ENCODE measurements at places on chromosomes 4 and X.
A peak's percentile ranks its signal among the peaks of the same experiment; 100 is the strongest.

DNA sequence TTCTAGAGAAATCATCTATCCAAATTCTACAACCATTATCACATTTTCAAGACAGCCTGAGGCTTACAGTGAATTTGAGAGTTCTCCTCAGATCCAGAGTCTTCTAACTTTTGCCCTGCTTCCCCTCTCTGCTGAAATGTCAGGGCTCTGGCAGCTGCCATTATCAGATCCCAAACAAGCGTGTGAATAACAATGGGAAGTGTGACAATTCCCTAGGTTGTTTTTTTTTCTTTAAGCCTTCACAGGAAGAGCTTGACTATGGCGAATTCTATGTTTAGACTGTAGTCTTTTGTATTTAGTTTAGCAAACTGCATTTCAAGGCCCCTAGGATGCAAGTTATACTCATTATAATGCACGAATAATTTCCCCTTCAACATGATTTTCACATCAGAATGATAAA lies 61.3 kb upstream of the KDR start:
- no peak for DNase-seq

- no peak for DNase-seq
Measured at GRCh38 chr4:157527954-157528353, 307.4 kb downstream of the GRIA2 start.

DNA sequence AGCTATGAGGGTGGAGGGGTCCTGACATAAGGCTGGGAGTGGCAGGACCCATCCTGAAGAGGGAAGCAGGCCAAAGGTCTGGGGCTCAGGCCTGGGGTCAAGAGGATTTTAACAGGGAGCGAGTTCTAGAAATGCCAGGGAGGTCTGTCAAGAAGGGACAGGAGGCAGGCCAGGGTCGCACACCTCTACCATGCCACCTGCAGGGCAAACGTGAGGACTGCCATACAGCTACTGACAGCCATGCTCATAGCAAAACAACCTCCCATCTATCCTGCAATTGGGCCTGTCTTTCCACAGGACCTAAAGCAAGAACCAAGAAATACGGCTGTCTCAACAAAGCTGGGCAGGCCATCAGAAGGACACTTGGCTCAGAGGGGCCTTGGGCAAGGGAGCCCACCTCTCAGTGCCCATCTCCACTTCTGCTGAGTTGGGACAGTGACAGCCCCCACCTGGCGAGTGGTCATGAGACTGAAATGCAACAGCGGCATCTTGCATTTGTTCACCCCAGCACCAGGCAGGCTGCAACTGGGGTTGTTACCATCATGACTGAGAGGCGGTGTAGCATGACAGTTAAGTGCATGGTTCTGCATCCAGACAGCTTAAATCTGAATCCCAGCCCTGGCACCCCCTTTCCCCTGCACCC lies 92.7 kb downstream of the WFS1 start:
- DNase-seq, result no peak

GRCh38 chr4:3215256-3215655 lies 33.7 kb upstream of the MSANTD1 start:
- DNase-seq, result no peak

GRCh38 chr4:80079255-80079923 lies 6.4 kb upstream of the ANTXR2 start:
- peak; percentile 35 for DNase-seq

DNA sequence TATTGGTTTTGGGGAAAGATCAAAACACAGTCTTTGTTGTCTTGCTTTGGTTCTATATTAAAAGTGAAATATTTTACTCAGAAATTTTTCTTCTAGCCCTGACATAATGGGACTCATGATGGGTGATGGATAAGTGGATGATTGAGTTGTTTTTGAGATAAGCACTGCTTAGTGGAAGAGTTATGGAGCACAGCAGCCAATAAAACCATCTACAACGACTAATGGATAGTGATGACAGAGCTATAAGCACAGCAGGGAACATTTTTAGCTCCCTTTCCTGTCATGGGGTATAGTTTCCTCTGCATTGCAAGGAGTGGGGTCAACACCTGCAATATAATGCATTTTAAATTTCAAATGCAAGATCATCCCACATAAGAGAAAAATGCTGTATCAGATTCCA lies 812.4 kb downstream of the STPG2 start:
- DNase-seq, result no peak

Data from Right ventricle myocardium superior (tissue), 1 donor.